ENCODE measurements at places on chromosomes 7 and 10. TPM values are rescaled to one million over a fixed set of nuclear protein-coding genes. Genes with fewer than 3 reads are reported as not detected.

Gene ACHE
- total RNA-seq: not detected

Gene GPAM
- total RNA-seq: 8.9 TPM

Gene LIPM
- total RNA-seq: not detected

Gene PALD1
- 3.6 TPM for total RNA-seq

Data from stomach (tissue), 19 donors.